Thoracic aorta (tissue), 2 donors: ENCODE measurements at places on chromosomes 4 and X. TPM values are rescaled to one million over a fixed set of nuclear protein-coding genes. Genes with fewer than 3 reads are reported as not detected.

ARSD gene
- total RNA-seq: 25.3 TPM

OTUD5 gene
- total RNA-seq: 28.4 TPM

AADAT gene
- total RNA-seq: 13.5 TPM

- no peak overlapping the region for H3K4me3 ChIP-seq
- H3K4me1 ChIP-seq: no peaks in the 10 kb centered on the region
- no peak for DNase-seq
These were observed 76.0 kb upstream of the DDX60 start for GRCh38 chr4:168394556-168394955.

- no peak for DNase-seq
- no peak overlapping the region for H3K27ac ChIP-seq
- H3K27me3 ChIP-seq: no peaks in the 10 kb centered on the region
- no peak overlapping the region for H3K4me3 ChIP-seq
- peaks cover 21% of the 10 kb centered on the region for H3K4me1 ChIP-seq
- no peaks in the 10 kb centered on the region for H3K36me3 ChIP-seq
These were observed 163.3 kb upstream of the SLC7A11 start for GRCh38 chr4:138405466-138405891.

GRCh38 chr4:133095591-133095990 lies 53.5 kb upstream of the PCDH10 start:
- H3K27ac ChIP-seq: no peak overlapping the region
- H3K4me1 ChIP-seq: no peaks in the 10 kb centered on the region
- H3K27me3 ChIP-seq: no peaks in the 10 kb centered on the region
- no peaks in the 10 kb centered on the region for H3K36me3 ChIP-seq
- DNase-seq: no peak

- no peaks in the 10 kb centered on the region for H3K27me3 ChIP-seq
- H3K4me3 ChIP-seq: no peak overlapping the region
- no peaks in the 10 kb centered on the region for H3K36me3 ChIP-seq
These were observed 41.8 kb downstream of the INTS12 start for GRCh38 chr4:105666693-105667092.

DNA sequence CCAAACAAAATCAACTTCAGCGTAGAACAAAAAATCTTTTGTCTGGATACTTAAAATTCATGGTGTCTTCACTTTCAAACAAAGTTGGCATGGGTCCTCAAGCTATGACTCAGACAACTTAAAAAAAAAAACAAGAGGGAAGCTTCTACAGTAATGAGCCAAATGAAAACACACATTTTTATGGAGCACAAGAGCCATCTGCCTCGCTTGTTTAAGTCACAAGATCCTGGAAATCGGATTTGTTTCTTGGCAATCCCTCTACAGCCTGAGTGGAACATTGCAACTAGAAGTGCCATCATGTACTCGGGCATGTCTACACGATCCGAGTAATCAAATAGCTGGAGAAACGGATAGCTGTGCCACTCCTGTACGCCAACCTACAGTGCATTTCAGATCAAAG lies 22.6 kb downstream of the LAMP2 start:
- H3K4me1 ChIP-seq: no peaks in the 10 kb centered on the region
- peaks cover 4% of the 10 kb centered on the region for H3K36me3 ChIP-seq
- H3K27me3 ChIP-seq: no peaks in the 10 kb centered on the region

DNA sequence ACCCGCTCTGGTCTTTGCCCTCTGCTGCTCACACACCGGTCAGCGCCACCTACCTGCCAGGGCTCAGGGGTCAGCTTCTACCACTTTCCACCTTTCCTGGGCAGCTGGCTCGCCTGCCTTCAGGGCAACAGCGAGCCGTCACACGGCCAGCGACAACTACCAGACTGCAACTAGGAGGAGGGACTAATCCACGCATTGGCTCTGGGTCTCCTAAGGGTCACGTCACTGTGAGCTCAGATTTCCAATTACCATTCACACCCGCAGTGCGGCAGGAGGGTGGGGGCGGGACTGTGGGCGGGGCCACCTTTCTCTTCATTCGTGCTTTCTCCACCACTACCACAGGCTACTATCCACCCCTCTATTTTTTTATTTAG lies at the start of gene BEX5:
Gene BEX5 (minus strand): TSS at position 172 of the 374 bp plus-strand sequence. CDS start 1,712 bp downstream, outside the sequence.
- H3K27me3 ChIP-seq: no peaks in the 10 kb centered on the region
- H3K36me3 ChIP-seq: no peaks in the 10 kb centered on the region
- peak within 1 kb of the TSS; percentile 77 for H3K4me3 ChIP-seq
- no peaks in the 10 kb centered on the region for H3K4me1 ChIP-seq

GRCh38 chr4:180394730-180395129 lies 1848.5 kb upstream of the TENM3 start:
- no peak for DNase-seq
- no peaks in the 10 kb centered on the region for H3K36me3 ChIP-seq

- no peak for DNase-seq
- H3K27ac ChIP-seq: no peak overlapping the region
- no peaks in the 10 kb centered on the region for H3K36me3 ChIP-seq
- no peak overlapping the region for H3K4me3 ChIP-seq
- H3K4me1 ChIP-seq: no peaks in the 10 kb centered on the region
These were observed 60.4 kb upstream of the PLAC8 start for GRCh38 chr4:83174844-83175414.

DNA sequence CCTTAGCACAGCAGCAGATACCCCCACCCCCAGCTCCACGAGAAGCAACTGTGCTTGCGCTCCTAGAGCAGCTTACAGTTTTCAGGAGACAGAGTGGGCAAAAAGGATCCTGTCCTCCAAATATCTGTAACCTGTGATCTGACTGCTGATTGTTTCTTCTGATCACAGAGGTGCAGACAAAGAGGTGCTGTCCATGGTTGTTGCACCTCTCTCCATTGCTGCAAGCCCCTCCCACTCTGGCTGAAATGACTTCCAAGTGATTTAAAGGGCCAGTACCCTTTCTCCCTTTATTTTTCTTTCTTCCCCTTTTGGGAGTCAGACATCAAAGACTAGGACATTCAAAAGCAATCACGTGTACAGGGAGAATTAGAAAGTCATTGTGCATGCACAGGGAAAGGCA lies 205.3 kb upstream of the GEMIN8 start:
- DNase-seq: no peak
- no peaks in the 10 kb centered on the region for H3K4me1 ChIP-seq
- no peaks in the 10 kb centered on the region for H3K27me3 ChIP-seq
- no peak overlapping the region for H3K4me3 ChIP-seq

DNA sequence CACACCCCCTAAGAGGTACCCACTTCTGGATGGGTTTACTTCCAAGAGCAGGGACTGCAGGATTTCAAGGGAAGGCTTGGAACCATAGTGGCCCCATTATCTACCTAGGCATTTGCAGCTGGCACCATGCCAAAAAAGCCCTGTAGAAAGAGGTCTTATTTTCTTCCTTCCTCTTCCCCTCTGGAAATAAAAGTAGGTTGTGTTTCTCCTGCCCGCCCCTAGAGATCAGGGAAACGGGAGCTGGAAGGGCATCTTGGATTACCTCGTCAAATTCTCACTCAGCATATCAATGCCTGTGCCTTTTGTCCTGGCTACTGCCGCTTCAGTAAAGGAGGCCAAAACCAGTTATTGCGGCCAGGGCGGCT lies 1.6 kb downstream of the SCD5 start:
- no peak for DNase-seq
- H3K27ac ChIP-seq: no peak overlapping the region
- no peaks in the 10 kb centered on the region for H3K36me3 ChIP-seq
- H3K4me3 ChIP-seq: peak overlapping the region; percentile 90
- no peaks in the 10 kb centered on the region for H3K27me3 ChIP-seq
- peaks cover 18% of the 10 kb centered on the region for H3K4me1 ChIP-seq

- H3K4me1 ChIP-seq: no peaks in the 10 kb centered on the region
- DNase-seq: no peak
- H3K27me3 ChIP-seq: no peaks in the 10 kb centered on the region
- H3K27ac ChIP-seq: no peak overlapping the region
- H3K36me3 ChIP-seq: no peaks in the 10 kb centered on the region
These were observed 1015.1 kb downstream of the RPA4 start for GRCh38 chrX:97898798-97899197.

DNA sequence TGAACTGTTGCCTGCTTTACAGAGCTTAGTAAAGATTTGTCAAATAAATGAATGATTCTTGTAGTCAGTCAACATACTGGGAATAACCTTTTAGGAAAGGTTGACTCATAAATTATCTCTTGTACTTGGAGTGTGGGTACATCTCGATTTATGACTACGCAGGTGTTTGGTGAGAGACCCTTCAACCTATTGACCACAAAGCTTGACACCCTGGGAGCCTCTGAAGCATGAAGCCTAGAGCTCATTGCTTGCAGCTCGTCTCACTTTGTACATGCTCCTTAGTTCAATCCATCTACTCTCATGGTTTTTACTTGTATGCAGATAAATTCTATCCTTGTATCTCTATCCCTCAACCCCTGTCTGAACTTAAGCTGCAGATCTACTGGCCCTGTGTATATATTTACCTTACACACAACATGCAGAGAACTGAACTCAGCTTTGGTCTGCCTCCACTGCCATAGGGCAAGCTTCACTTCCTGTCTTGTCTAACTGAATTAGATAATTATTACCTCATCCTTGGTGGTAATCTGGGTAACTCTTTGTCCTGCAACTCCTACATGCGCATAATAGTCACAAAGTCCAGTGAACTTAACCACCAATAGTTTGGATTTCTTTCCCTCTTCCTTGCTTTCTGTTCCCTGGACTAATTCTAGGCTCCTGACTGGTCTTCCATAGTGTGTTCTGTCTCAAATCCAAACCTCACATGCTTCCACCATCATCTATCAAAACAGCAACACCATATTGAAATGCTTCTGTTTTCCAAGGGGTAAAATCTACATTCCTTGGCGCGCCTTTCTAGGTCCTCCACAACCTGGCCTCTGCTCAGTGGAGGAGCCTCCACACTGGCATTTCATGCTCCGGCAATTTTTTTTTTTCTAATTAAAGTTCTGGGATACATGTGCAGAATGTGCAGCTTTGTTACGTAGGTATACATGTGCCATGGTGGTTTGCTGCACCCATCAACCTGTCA lies 32.2 kb upstream of the FAT1 start:
- H3K27ac ChIP-seq: no peak overlapping the region
- H3K36me3 ChIP-seq: no peaks in the 10 kb centered on the region
- DNase-seq: no peak
- H3K4me3 ChIP-seq: no peak overlapping the region
- H3K4me1 ChIP-seq: no peaks in the 10 kb centered on the region
